GM12864 (cell line): ENCODE measurements at places on chromosomes 16 and 17.
A peak's percentile ranks its signal among the peaks of the same experiment; 100 is the strongest.

GRCh38 chr17:5931616-5932015, 138.6 kb upstream of the WSCD1 start:
- DNase-seq = no peak

DNA sequence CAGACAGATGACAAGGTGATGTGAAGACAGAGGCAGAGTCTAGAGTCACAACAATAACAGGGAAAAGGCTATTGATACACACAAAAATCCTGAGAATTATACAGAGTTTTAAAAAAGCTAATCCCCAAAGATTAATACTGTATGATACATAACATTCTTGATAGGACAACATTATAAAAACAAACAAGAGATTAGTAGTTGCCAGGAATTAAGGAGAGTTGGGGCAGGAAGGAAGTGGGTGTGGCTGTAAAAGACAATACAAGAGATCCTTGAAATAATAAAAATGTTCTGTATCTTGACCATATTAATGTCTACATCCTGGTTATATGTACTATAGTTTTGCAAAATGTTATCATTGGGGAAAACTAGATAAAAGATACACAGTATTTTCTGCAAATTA, 309.5 kb upstream of the PMFBP1 start:
- no peak for DNase-seq

GRCh38 chr17:29645515-29646051, 22.9 kb upstream of the CORO6 start:
- no peak for DNase-seq

GRCh38 chr17:17320911-17321220, 17.7 kb downstream of the NT5M start:
- no peak for DNase-seq

- DNase-seq = no peak
Observed at GRCh38 chr16:88478889-88479792, 26.1 kb downstream of the ZFPM1 start.

DNA sequence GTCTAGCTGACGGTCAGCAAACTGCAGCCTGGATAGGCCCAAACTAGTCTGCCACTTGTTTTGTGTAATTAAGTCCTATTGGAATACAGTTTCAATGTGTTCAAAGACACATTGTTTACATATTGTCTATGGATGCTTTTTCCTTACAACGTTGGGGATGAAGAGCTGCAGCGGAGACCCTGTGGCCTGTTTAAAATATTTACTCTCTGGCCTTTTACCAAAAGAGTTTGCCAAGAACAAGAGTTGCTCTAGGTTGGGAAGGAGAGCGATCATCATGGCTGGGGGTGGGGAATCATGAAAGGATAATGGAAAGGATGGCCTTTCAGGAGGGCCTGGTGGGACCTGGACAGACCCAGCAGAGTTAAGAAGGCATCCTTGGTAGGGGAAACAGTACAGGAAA, 274.9 kb upstream of the ZFHX3 start:
- no peak for DNase-seq

DNA sequence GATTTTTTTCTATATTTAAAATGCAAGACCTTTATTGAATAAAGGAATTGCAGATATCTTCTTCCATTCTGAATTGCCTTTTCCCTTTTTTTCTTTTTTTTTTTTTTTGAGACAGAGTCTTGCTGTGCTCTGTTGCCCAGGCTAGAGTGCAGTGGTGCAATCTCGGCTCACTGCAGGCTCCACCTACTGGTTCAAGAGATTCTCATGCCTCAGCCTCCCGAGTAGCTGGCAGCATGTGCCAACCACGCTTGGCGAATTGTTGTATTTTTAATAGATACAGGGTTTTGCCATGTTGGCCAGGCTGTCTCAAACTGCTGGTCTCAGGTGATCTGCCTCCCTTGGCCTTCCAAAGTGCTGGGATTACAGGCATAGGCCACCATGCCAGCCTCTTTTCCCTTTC, 151.5 kb downstream of the CEP112 start:
- no peak for DNase-seq

GRCh38 chr16:74071996-74072535, 224.5 kb upstream of the PSMD7 start:
- DNase-seq = no peak

DNA sequence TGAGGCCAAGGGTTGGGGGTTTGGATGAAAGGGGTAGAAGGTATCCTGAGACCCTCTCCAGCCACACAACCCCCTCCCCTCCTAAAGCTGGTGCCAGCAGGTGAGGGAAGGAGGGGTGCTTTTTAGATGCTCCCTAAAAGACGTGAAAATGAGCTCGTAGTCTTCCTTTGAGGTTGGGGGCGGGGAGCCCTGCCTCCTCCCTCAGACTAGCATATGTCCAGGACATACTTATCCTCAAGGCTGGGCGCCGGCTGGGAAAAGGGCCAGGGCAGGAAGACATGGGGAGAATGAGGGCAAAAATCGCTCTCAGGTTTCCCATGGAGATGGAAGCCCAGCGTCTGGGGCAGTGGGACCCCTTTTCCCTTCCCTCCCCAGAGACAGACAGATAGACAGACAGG, 26.7 kb downstream of the SRCIN1 start:
- no peak for DNase-seq

GRCh38 chr17:1693339-1693738, 8.7 kb upstream of the PRPF8 start:
- DNase-seq = no peak

DNA sequence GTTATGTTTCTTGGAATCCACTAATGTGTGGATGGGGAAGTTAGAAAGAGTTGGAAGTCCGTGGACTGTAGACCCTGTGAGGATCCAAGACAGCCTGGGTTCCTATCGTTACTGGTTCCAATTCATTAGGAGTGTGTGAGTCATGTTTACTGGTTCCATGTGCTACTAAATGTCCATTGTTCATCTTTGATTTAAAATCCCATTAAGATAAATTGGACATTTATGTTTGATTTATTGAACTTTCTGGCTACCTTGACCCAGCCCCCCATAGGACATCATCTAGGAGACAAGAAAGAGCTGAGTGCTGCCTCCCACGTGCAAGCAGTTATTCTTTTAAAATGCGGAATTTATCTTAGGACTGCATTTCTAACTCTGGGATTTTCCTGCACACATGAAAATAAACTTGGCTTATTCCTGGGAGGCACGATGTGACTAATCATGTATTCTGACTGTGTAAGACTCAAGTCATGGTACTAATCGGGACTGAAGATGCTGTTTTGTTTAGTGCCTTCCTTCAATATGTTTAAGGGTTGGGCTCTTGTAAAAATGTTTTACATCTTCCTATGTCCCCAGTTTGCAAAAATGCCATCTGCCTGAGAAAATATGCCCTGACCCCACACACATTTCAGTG, 53.4 kb downstream of the RGS9 start:
- DNase-seq = no peak

DNA sequence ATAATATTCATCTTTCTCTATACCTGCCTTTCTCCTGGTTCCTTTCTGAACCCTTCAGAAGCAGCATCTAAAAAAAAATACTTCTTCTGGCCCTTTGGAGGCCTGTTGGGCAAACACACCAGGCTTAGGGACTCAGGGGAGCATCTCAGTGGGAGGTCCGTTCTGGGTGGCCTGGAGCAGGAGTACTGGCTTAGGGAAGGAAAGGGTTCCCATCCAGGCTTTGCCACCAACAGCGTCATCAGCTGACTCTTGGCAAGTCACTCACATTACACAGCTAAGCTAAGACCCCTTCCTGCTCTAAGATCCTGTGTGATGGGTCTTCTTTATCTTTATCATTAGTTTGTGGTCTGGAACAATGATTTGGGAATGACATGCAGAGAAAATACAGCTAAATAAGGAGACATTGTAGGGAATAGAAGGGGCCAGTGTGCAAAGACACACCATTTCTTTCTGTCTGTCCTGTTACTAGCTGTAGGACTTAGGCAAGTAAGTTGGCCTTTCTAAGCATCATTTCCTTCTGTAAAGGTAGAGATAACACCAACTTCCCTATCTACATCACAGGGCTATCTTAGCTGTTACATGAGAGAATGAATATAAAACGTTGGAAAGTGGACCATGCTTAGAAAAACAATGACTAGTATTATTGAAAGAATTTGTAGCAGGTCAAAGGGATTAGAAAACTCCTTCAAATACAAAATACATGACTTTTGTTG, 9.9 kb downstream of the PCTP start:
- DNase-seq = no peak

- DNase-seq = no peak
Observed at GRCh38 chr16:29315046-29315445, 91.5 kb downstream of the NPIPB11 start.

DNA sequence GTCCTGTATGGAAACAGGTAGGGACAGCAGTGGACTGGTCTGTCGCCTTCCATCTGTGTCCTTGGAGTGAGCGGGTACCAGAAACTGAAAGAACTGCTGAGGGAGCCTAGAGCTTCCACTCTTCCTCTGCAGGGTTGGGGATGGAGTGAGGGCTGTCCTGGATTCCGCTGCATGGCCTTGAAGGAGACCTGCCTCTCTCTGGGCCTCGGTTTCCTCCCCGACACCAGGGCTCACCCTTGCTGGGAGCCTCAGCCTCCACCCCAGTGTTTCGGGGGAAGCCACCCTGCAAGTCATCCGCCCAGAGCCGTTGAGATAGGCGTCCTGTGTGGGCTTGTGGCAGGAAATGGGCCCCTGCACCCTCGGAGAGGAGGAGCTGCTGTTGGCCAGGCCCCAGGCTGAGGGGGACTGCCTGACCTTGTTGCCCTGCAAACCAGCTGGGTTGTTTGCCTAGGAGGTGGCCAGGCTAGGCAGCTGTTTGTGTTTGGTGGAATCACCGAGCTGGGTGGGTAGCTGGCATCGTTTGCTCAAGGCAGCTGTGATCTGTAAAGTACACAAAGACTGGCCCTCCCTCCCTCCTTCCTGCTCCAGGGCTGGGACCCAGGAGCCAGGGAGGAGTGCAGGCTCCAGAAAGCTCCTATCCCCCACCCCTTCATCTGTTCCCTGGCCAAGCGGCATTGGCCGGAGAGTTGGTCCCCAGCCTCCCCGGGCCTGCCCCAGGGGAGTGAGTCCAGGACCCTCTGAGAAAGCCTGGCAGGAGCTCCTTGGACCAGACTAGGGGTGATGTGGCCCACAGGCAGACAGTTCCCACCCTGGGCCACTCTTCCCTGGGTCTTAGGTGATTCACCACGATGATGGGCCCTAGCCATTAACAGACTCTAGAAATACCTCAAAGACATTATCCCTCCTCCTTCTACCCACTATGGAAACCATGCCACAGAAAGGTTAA, 1.3 kb downstream of the RAB37 start:
- DNase-seq = peak; percentile 41

- no peak for DNase-seq
Observed at GRCh38 chr17:82602986-82603710, 45.1 kb downstream of the WDR45B start.

DNA sequence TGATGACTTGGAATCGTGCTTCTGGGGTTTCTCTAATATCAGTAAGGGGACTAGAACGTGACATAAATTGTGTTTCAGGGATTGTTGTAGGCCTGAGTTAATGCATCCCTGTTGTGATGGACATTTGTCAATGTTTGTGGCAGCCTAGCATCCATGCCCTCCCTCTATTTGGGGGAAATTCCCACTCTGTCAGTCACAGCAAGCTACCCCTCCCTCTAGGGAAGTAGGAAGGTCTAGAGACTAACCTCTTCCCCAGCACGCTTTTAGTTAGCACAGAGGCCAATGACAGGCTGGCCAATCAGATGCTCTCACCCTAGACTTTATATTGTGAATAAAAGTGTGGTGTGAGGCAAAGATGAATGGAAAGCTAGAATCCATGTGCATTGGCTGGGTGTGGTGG, 32.4 kb upstream of the NF1 start:
- DNase-seq = no peak

GRCh38 chr16:70715055-70715858, 29.4 kb upstream of the MTSS2 start:
- peak; percentile 7 for DNase-seq

- no peak for DNase-seq
Observed at GRCh38 chr16:14560523-14560922, 69.5 kb downstream of the PARN start.

DNA sequence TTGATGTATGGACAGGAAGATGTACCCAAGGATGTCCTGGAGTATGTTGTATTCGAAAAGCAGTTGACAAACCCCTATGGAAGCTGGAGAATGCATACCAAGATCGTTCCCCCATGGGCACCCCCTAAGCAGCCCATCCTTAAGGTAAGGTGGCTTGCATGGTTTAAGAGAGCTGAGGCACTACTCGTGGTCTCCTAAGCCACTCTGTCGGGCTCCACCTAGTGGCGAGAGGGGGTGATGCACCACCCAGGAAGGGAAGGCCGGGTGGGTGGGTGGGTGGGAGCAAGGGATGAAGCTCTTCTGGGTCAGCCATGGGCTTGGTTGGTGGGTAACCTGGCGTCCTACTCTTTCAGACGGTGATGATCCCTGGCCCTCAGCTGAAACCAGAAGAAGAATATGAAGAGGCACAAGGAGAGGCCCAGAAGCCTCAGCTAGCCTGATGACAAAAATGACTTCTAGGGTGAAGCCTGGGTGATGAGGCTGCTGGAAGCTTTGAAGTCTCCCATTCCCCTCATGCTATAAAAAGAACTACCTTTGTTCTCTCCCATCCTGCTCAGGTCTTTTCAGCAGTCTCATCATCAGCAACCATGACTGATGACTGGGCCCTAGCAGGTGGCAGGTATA, 21.5 kb downstream of the GPR179 start:
- DNase-seq = peak; percentile 22

DNA sequence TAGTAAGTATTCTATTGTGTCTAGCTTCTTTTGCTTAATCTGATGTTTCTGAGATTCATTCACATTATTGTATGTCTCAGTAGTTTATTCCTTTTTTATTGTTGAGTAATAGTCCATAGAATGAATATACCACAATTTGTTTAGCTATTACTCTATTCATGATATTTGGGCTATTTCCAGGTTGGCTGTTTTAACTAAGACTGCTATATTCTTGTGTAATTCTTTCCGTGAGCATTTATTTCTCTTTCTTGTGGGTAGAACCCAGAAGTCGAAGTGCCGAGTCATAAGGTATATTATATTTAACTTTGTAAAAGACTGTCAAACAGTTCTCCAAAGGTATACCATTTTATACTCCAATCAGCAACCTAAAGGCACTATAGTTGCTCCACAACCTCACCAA, 160.8 kb downstream of the ANKFN1 start:
- DNase-seq = no peak

- no peak for DNase-seq
Observed at GRCh38 chr16:23348579-23349469, 46.7 kb downstream of the SCNN1B start.

DNA sequence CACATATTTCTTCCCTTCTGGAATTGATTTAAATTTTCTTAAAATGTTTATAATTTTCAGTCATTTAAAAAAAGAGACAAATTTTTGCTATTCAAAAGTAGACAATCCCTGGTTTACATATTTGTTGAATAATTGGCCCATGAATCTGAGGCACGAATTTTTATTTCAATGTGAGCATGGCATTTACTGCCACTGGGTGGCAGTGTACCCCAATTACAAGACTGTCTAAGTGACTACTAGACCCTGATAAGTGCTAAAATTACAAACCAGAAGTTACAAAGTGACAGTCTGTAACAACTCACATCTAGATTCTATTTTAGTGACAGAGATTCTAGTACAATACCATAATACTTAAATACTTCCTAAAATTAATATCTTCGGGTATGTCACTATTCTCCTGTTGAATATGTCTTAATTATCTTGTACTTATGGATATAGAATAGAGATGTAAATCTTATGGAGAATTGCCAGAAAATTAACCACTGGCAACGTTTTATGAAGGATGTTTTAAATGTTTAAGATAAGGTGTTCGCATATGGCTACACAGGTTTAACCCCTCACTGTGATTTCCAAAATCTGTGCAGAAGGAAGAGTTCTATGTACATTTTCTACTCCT, 235.8 kb downstream of the MAP2K4 start:
- DNase-seq = peak; percentile 21
